Eye (tissue), 1 donor: ENCODE measurements at places on chromosomes 12 and 14.
A peak's percentile ranks its signal among the peaks of the same experiment; 100 is the strongest.

- peak; percentile 39 for DNase-seq
Measured at GRCh38 chr12:91877022-91877421, 268.6 kb downstream of the BTG1 start.

DNA sequence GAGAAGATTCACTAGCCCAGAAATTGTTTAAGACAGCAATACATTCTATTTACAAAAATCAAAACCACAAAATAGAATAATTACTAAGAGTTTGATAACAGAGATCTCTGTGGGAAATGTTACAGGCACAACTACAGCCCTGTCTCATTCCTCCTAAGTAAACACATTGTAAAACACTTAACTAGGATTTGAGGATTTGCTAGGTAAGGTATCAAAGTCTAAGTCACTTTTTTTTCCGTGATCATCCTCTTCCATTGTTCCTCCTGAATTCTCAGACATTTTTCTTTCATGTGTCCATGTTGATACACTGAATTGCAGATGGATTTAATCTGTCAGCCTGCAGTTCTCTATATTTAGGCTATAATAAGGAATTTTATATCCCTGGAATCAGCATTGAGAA, 127.5 kb downstream of the ACSS3 start:
- no peak for DNase-seq

DNA sequence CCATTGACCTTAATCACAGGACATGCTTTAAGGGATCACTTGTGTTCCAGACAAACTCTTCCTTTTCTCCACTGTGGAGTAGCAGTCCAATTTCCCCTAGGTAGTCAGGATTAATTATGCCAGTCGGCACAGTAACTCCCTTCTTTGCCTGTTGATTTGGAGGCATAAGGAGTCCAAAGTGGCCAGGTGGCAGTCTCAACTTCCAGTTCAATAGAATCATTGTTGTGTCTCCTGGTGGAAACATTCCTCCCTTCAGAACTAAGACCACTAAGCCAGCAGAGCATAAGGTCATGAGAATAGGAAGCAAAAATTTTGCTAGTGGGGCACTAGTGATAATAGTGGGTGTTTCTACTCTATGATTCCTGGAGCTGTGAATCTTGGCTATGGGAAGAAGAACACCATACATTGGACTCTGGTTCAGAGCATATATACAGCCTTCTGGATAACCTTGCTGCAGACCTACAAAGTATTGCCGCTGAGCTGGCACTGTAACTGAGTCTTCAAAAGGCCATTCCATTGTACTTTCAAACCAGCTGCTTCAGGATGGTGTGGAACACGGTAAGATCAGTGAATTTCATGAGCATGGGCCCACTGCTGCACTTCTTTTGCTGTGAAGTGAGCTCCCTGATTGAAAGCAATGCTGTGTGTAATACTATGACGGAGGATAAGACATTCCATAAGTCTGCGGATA, 147.3 kb upstream of the MAX start:
- DNase-seq = no peak

DNA sequence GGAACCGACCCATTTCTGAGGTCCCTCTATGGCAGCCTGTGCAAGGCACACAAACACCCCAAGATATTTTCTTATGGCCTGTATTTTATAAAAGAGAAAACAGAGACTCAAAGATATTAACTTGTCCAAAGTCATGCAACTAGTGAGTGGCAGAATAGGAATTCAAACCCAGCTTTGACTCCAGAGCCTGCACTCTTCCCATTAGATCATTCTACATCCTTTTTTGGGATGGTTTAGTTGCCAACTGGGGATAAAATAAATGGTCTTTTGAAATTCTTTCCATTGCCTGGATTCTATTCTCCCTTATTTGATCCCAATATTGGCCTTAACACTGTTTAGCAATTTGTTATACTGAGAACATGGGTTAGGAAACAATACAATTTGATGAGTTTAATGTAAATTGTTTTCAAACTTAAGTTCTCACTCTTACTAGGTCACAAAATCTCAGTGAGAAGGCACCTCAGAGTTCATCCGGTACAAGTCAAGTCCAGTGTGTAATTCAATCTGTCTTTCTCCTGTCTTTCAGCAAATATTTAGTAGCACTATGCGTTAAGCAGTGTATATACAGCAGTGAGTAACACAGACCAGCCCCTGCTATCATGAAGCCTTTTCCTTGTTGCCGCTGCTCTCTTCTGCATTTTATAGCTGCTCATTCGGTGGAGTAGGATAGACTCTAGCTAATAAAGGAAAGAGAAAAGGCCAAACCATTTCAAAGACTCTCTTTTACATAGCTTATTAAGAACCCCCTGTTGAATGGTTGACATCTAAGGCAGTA, 162.1 kb upstream of the IFNG-AS1 start:
- no peak for DNase-seq

GRCh38 chr14:104204660-104205149, 66.3 kb downstream of the KIF26A start:
- no peak for DNase-seq

DNA sequence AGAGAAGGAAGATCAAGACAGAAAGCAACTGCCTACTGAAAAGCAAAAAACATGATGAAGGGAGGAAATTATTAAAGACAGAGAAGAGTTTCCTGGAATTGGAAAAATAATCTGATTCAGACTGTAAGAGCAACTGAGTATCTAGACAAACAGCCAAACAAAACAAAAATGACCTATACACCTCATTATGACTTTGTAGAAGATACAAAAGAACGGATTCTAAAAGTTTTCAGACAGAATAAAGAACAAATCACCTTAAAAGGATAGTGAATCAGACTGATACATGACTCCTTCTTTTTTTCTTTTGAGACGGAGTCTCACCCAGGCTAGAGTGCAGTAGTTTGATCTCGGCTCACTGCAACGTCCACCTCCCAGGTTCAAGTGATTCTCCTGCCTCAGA, 10.4 kb downstream of the OSBPL8 start:
- no peak for DNase-seq

GRCh38 chr14:59585891-59586554, 9.4 kb upstream of the CCDC175 start:
- DNase-seq = no peak
